Neuronal stem cell (in vitro differentiated cells): ENCODE measurements at places on chromosomes 6 and 20.

DNA sequence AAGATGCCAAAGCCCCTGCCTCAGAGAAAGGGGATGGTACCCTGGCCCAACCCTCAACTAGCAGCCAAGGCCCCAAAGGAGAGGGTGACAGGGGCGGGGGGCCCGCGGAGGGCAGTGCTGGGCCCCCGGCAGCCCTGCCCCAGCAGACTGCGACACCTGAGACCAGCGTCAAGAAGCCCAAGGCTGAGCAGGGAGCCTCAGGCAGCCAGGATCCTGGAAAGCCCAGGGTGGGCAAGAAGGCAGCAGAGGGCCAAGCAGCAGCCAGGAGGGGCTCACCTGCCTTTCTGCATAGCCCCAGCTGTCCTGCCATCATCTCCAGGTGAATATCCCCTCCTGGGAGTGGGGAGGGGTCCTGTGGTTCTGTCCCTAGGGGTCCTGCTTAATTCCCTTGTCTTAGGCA lies 1.1 kb downstream of the MYLK2 start:
- no peak for DNase-seq
- no peaks in the 10 kb centered on the region for H3K27me3 ChIP-seq
- H3K4me3 ChIP-seq = no peak overlapping the region
- H3K36me3 ChIP-seq = no peaks in the 10 kb centered on the region
- H3K27ac ChIP-seq = no peak overlapping the region

- DNase-seq = no peak
- H3K27me3 ChIP-seq = no peaks in the 10 kb centered on the region
- H3K36me3 ChIP-seq = no peaks in the 10 kb centered on the region
Measured at GRCh38 chr6:20924911-20925543, 390.8 kb downstream of the CDKAL1 start.

DNA sequence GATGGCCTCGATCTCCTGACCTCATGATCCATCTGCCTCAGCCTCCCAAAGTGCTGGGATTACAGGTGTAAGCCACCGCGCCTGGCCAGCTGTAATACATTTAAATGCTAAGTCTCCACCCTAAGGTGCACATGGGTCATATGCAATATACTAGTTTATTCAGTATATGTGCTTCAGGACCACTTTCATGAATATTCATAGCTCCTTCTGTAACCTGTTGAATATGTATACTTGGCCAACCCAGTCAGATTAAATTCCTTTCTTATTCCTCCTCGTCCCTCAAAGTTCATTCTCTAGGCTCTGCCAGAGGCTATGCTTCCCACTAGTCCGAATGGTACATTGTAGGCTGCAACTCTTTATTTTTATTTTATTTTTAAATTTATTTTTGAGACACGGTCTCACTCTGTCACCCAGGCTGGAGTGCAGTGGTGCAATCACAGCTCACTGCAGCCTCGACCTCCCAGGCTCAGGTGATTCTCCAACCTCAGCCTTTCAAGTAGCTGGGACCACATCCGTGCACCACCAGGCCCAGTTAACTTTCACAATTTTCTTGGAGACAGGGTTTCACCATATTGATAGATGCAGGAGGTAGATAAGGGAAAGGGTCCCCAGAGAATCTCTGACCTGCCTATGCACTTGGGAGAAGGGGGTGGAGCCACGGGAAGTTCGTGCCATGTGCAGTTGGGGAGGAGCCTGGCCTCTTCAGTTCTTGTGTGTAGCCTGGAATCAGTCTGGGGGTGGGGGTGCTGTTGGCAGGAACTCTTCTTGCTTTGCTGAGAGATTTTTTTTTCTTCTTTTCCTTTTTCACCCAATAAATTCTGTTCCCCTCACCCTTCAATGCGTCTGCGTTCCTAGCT lies 41.3 kb upstream of the DDR1 start:
- no peak overlapping the region for H3K4me3 ChIP-seq
- H3K27ac ChIP-seq = no peak overlapping the region
- no peaks in the 10 kb centered on the region for H3K36me3 ChIP-seq
- no peaks in the 10 kb centered on the region for H3K27me3 ChIP-seq

GRCh38 chr20:46973766-46974165 lies 79.1 kb downstream of the EYA2 start:
- H3K27ac ChIP-seq = no peak overlapping the region
- peaks cover 2% of the 10 kb centered on the region for H3K4me1 ChIP-seq
- DNase-seq = no peak
- no peaks in the 10 kb centered on the region for H3K36me3 ChIP-seq
- H3K27me3 ChIP-seq = no peaks in the 10 kb centered on the region

DNA sequence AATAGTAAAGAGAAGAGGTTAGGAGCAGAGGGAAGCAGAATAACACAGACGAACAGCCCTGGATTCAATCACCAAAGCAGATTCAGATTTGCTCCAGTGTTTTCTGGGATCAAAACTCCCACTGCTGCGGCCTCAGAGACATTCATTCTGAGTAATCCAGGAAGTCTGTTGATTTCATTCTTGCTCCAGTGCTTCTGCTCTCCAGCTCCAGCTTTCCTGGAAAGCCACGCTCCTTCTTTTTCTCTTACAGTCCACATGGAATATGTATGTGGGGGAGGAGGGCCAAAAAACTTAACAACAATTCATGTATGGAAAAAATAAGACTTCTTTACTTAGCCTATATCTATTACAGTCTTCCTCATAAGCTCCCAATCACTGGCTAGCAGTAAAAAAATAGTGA lies 26.4 kb upstream of the UST start:
- no peak overlapping the region for H3K27ac ChIP-seq
- no peak for DNase-seq
- H3K4me3 ChIP-seq = no peak overlapping the region
- no peaks in the 10 kb centered on the region for H3K27me3 ChIP-seq

- no peaks in the 10 kb centered on the region for H3K36me3 ChIP-seq
- H3K27ac ChIP-seq = no peak overlapping the region
- H3K4me1 ChIP-seq = no peaks in the 10 kb centered on the region
Measured at GRCh38 chr6:68126089-68126749, 508.9 kb upstream of the ADGRB3 start.

DNA sequence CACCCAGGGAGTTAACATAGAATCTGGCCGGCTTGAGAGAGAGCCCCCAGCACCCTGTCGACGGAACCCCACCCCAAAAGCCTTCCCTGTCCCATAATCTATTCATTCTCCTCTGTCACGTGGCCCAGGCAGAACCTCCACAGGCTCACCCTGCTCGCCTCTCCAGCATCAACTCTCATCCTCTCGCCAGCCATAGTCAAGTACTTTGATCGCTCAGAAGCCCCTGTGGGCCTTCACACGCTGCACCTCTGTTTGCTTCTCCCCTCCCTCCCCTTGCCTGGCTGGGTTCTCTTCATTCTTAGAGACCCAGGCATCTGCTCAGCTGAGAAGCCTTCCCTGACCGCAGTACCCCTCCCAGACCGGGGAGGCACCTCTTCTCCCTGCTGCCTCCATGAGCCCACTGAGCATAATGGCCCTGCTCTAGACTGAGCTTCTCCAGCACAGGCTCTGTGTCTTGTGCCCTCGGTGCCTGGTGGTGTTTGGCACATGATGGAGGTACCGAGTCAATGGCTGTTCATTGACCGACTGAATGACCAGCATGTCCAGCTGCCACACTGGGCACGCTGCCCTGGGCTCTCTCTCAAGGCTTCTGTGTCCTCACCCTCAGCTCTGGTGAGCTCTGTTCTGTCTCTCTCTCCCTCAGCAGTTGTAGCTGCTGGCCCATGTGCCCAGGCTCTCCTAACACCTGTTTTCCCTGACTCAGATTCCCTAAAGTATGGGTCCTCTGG lies 33.7 kb downstream of the PKIG start:
- H3K27me3 ChIP-seq = no peaks in the 10 kb centered on the region
- H3K4me3 ChIP-seq = peak overlapping the region; percentile 0
- peaks cover 69% of the 10 kb centered on the region for H3K36me3 ChIP-seq
- H3K27ac ChIP-seq = no peak overlapping the region
- DNase-seq = no peak

GRCh38 chr20:38730989-38731737 lies 6.9 kb downstream of the SLC32A1 start:
- peak; percentile 83 for DNase-seq
- H3K4me1 ChIP-seq = peaks cover 7% of the 10 kb centered on the region
- H3K27ac ChIP-seq = no peak overlapping the region
- H3K27me3 ChIP-seq = peaks cover 64% of the 10 kb centered on the region
- H3K36me3 ChIP-seq = no peaks in the 10 kb centered on the region

DNA sequence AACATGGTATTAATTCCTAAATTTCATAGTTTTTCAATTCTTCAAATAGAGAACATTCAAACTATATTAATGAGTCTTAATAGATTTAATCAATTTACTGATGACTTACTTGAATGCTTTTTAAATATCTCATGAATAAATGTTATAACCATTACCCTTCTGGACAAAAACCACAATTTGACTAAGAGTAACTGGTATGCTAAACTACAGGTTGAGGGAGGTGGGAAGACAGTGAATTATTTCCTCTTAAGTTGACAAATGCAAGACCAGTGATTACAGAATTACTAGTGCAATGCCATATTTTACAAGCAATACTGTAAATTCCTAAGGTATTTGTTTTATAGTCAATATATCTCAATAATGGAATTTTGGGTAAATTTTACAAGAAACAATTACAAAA lies 65.1 kb downstream of the REV3L start:
- H3K27ac ChIP-seq = no peak overlapping the region
- DNase-seq = no peak
- no peaks in the 10 kb centered on the region for H3K36me3 ChIP-seq
- peaks cover 4% of the 10 kb centered on the region for H3K4me1 ChIP-seq
- no peak overlapping the region for H3K4me3 ChIP-seq
- no peaks in the 10 kb centered on the region for H3K27me3 ChIP-seq

DNA sequence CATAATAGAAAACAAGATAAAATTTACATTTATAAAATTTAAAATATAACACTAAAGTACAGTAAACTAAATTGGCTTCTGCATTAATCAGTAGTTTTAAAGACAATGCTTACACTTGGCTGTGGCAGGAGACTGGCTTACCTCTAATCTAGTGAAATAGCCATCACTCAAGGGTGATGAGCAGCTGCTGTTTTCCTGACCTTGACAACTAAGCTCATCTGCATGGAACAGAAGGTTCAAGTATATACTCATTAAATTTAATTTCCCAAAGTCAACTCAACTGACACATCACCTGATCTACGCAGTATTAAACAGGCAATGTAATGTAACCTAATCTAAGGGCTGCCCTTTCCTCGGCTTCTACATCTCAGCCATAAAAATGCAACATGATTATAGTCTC lies 14.5 kb downstream of the TMX4 start:
- H3K36me3 ChIP-seq = no peaks in the 10 kb centered on the region
- H3K27me3 ChIP-seq = no peaks in the 10 kb centered on the region
- DNase-seq = no peak
- no peak overlapping the region for H3K27ac ChIP-seq
- H3K4me1 ChIP-seq = no peaks in the 10 kb centered on the region

- H3K4me1 ChIP-seq = peaks cover 15% of the 10 kb centered on the region
- no peak for DNase-seq
- peaks cover 24% of the 10 kb centered on the region for H3K36me3 ChIP-seq
- peak overlapping the region; percentile 79 for H3K4me3 ChIP-seq
- H3K27me3 ChIP-seq = no peaks in the 10 kb centered on the region
- no peak overlapping the region for H3K27ac ChIP-seq
Measured at GRCh38 chr20:63652192-63652980, 838 bp downstream of the STMN3 start.

DNA sequence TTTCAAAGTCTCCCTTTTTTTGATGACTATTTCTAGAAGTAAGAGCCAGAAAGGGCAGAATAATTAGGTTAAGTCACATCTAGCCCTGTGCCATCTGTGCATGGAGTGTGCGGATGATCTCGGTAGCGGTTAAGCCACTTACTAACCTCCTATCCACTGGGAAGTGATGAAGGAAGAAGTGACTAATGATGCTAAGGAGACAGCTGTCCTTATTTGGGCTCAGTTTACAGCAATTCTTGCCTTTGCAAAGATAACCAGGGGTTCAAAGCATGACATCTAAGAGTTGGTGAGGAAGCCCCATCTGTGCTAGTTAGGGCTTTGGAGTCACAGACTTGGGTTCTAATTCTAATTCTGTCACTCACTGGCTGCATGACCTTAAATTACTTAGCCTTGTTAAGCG lies 62.4 kb upstream of the RREB1 start:
- no peak overlapping the region for H3K4me3 ChIP-seq
- no peak for DNase-seq
- no peaks in the 10 kb centered on the region for H3K36me3 ChIP-seq
- H3K4me1 ChIP-seq = peaks cover 14% of the 10 kb centered on the region
- peaks cover 37% of the 10 kb centered on the region for H3K27me3 ChIP-seq

DNA sequence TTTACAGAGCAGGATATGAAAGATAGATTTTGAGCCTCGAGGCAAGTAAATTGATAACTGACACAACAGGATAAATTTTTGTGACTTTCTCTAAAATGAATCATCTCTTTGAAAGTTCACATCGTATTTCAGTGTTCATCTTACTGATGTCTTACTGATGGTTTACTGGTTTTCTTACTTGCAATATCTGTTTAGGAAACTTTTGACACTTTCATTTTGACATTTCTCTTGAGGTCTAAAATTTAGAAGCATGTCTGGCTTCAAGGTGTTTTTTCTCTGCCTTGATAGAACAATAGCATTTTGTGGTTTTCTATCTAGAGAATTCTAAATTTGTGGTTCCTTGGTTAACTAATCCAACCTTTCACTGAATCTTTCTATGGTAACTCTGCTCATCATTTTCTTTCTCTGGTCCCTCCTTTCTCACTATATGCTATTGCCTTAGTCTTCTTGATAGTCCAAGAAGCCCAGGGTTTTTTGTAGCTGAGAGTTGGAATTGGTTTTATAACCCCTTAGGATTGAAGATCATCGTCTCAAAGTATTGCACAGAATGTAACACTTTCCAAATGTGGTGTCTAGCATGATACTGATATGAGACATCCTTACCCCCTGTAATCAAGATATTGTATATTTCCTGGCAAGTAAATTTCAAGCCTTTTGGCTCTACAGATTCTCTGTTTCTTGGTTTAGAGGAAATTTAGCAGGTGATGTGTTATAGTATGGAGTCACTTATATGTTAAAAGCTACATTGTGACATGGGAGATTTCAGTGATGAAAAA lies 98.7 kb downstream of the RNF144B start:
- H3K27ac ChIP-seq = no peak overlapping the region
- no peak overlapping the region for H3K4me3 ChIP-seq
- no peaks in the 10 kb centered on the region for H3K36me3 ChIP-seq

GRCh38 chr20:32832664-32833063 lies 12.9 kb downstream of the MAPRE1 start:
- no peak overlapping the region for H3K27ac ChIP-seq
- peaks cover 2% of the 10 kb centered on the region for H3K4me1 ChIP-seq
- no peak overlapping the region for H3K4me3 ChIP-seq
- no peaks in the 10 kb centered on the region for H3K27me3 ChIP-seq
- H3K36me3 ChIP-seq = peaks cover 24% of the 10 kb centered on the region
- DNase-seq = no peak

GRCh38 chr6:9537381-9537780 lies 877.5 kb downstream of the TFAP2A start:
- H3K36me3 ChIP-seq = no peaks in the 10 kb centered on the region
- H3K27ac ChIP-seq = no peak overlapping the region
- no peak for DNase-seq
- H3K4me3 ChIP-seq = no peak overlapping the region

DNA sequence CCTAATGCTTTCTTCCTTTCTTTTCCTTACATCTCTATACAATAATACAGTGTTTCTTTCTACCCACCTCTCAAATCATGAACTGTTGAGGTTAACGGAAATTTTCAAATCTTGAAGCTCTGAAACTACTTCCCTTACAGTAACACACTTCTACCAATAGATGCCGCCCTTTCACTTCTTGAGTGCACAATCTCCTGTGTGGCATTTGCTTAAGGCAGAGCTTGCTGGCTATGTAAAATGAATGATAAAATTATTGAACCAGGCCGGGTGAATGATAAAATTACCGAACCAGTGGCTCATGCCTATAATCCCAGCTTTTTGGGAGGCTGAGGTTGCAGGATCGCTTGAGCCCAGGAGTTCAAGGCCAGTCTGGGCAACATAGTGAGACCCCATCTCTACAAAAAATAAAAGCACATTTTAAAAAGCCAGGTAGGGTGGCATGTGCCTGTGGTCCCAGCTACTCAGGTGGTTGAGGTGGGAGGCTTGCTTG lies 56.8 kb downstream of the KCNS1 start:
- no peak overlapping the region for H3K27ac ChIP-seq
- no peaks in the 10 kb centered on the region for H3K36me3 ChIP-seq
- no peaks in the 10 kb centered on the region for H3K4me1 ChIP-seq
- DNase-seq = peak; percentile 44
- H3K4me3 ChIP-seq = no peak overlapping the region
